ENCODE measurements at places on chromosomes 3 and 15.

GRCh38 chr3:158483701-158484235, 87.2 kb upstream of the MLF1 start:
- no peaks in the 10 kb centered on the region for H3K4me1 ChIP-seq
- H3K4me3 ChIP-seq, result no peak overlapping the region
- H3K27me3 ChIP-seq, result no peaks in the 10 kb centered on the region
- no peak for DNase-seq
- no peak overlapping the region for H3K27ac ChIP-seq

GRCh38 chr3:69602112-69602511, 137.2 kb upstream of the MITF start:
- no peak overlapping the region for H3K4me3 ChIP-seq
- no peaks in the 10 kb centered on the region for H3K36me3 ChIP-seq
- no peaks in the 10 kb centered on the region for H3K4me1 ChIP-seq
- no peaks in the 10 kb centered on the region for H3K27me3 ChIP-seq
- no peak for DNase-seq

DNA sequence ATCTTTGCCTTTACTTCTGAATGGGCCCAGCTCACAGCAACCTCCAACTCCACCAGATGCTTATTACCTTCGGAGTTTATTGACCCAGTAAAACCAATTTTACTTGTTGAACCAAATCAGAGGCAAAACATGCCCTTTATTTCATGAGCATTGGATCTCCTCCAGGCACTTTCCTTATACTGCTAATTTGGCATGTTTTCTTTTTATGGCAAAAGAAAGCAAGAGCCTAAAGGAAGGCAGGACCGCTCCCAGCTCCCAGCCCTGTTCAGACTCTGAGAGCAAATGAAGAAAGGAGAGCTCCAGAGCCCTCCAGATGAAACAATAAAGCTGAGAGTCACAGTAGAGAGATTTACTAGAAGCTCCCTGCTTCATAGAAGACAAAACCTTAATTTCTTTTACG, 81.5 kb upstream of the NR2E3 start:
- H3K27me3 ChIP-seq, result no peaks in the 10 kb centered on the region
- H3K4me1 ChIP-seq, result no peaks in the 10 kb centered on the region
- DNase-seq, result no peak
- no peak overlapping the region for H3K4me3 ChIP-seq
- H3K27ac ChIP-seq, result no peak overlapping the region
- no peaks in the 10 kb centered on the region for H3K36me3 ChIP-seq

DNA sequence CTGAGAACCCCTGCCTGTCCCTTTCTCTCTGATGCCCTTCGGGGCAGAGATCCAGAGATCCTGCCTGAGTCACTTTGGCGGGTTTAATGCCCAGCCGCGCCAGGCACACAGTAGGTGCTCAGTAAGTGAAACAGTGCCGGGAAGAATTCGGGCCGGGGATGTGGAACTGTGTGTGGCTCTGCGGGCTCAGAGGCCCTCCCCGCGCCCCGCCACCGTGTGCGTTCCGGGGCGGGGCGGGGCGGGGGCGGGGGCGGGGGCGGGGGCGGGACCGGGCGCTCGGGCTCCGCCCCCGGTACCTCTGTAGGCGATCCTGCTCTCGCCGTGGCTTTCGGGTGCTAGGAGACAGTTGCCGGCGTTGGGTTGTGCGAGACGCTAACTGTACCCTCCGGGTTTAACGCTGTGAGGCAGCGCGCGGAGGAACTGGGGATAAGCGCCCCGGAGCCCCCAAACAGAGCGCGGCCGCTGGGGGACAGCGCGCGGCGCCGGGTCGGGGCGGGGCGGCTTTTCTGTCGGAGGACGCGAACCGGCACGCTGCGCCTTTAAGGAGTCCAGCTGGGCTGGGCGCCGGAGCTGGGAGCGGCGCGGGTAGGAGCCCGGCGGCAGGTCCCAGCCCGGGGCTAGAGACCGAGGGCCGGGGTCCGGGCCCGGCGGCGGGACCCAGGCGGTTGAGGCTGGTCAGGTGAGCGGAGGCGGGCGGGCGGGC, at the start of gene ABHD6:
TSS of gene ABHD6 (plus strand) at position 555 of the 703 bp plus-strand sequence. CDS start 18,795 bp downstream, outside the sequence.
- H3K4me1 ChIP-seq, result peaks cover 4% of the 10 kb centered on the region
- no peaks in the 10 kb centered on the region for H3K27me3 ChIP-seq
- peak within 1 kb of the TSS; percentile 83 for H3K27ac ChIP-seq
- H3K36me3 ChIP-seq, result no peaks in the 10 kb centered on the region
- DNase-seq, result peak; percentile 83

DNA sequence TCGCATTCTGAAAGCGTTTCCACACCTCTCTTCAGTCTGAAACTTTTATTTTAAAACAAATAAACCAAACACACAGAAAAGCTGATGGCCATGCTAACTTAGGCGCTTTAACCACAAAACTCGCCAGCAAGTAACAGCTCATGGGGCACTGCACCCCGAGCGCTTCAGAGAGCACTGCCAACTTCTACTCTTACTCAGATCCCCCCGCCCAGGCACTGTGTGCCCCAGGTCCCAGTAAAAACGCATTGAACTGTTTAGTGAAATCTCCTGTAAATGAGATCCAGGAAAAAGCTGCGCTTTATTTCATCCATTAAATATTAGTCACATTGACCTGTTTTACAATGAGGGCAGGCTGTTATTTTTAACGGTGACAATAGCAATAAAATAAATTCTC, 99.7 kb downstream of the LRIG1 start:
- DNase-seq, result no peak
- no peaks in the 10 kb centered on the region for H3K4me1 ChIP-seq
- peaks cover 8% of the 10 kb centered on the region for H3K36me3 ChIP-seq
- H3K4me3 ChIP-seq, result no peak overlapping the region

DNA sequence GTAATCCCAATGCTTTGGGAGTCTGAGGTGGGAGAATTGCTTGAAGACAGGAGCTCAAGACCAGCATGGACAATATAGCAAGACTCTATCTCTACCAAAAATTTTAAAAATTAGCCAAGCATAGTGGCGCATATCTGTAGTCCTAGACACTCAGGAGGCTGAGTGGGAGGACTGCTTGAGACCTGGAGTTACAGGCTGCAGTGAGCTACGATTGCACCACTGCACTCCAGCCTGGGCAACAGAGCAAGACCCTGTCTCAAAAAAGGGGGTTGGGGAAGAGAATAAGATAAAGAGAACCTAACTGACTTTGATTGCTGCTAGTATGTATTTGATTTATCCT, 755 bp downstream of the CD200R1 start:
- H3K27me3 ChIP-seq, result no peaks in the 10 kb centered on the region
- H3K27ac ChIP-seq, result peak overlapping the region; percentile 39
- no peak for DNase-seq
- H3K36me3 ChIP-seq, result no peaks in the 10 kb centered on the region

- no peak for DNase-seq
- H3K27me3 ChIP-seq, result no peaks in the 10 kb centered on the region
- no peak overlapping the region for H3K4me3 ChIP-seq
- H3K27ac ChIP-seq, result no peak overlapping the region
- H3K36me3 ChIP-seq, result no peaks in the 10 kb centered on the region
- H3K4me1 ChIP-seq, result no peaks in the 10 kb centered on the region
These were observed 56.8 kb downstream of the PXYLP1 start for GRCh38 chr3:141288336-141288990.

GRCh38 chr3:23276913-23277658, 74.0 kb downstream of the UBE2E2 start:
- H3K36me3 ChIP-seq, result no peaks in the 10 kb centered on the region
- no peak for DNase-seq
- no peak overlapping the region for H3K27ac ChIP-seq
- H3K27me3 ChIP-seq, result no peaks in the 10 kb centered on the region
- H3K4me1 ChIP-seq, result no peaks in the 10 kb centered on the region
- H3K4me3 ChIP-seq, result no peak overlapping the region

GRCh38 chr3:143119974-143120715, 574 bp downstream of the CHST2 start:
- H3K27me3 ChIP-seq, result peaks cover 20% of the 10 kb centered on the region
- H3K27ac ChIP-seq, result peak overlapping the region; percentile 61
- DNase-seq, result peak; percentile 29
- H3K36me3 ChIP-seq, result no peaks in the 10 kb centered on the region
- peak overlapping the region; percentile 81 for H3K4me3 ChIP-seq
- no peaks in the 10 kb centered on the region for H3K4me1 ChIP-seq

- no peaks in the 10 kb centered on the region for H3K27me3 ChIP-seq
- no peaks in the 10 kb centered on the region for H3K36me3 ChIP-seq
- H3K4me3 ChIP-seq, result peak overlapping the region; percentile 4
- H3K4me1 ChIP-seq, result peaks cover 13% of the 10 kb centered on the region
These were observed 198.7 kb downstream of the AKAP13 start for GRCh38 chr15:85578941-85579701.

DNA sequence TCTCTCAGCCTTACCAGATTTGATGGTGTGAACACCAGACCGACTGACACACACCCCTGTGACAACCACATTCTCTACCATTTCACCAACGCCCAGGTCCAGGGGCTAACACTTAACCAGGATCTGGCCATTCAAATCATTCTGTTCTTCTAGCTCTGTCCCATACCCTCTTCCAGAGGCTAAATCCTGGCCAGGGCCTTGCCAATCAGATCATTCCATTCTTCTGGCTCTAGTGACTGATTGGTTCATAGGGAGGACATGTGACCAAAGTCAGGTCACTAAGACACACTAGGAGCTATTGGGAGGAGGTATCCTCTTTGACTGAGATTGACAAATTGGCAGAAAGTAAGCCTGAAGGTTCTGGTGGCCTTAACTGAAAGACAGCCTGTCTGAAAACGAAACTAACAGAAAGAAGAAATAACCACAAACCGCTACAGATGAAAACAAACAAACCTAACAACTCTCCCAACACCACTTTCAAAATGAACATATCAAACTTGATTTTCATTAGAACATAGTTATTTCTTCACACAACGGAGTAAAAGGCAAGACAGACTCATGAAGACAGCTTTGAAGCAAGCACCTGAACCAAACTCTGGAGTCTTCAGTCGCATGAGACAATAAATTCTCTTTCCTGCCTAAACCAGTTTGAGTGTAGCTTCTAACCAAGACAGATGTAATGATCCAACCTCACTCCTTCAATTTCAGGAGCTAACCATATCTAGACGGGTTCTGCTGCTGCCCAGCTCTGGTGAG, 68.5 kb downstream of the TRANK1 start:
- DNase-seq, result no peak
- H3K4me1 ChIP-seq, result no peaks in the 10 kb centered on the region
- H3K27ac ChIP-seq, result peak overlapping the region; percentile 17
- H3K4me3 ChIP-seq, result no peak overlapping the region
- H3K36me3 ChIP-seq, result no peaks in the 10 kb centered on the region
- H3K27me3 ChIP-seq, result no peaks in the 10 kb centered on the region

DNA sequence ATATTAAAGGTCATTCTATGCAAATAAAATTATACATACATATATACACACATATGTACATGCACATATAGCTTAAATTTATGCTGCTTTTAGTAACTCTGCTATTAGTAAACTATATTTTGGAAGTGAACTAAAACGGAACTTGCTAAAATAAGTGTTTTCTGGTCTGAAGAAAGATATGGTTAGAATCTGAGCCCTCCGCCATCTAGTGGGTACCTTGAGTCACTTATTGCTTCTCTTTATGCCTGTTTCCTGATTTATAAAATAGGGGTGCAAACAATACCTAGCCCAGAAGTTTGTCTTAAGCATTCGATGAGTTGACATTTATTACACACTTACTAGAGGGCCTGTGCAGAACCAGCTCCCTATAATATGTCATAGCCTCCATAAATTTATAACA, 255.7 kb downstream of the CNTN6 start:
- H3K27me3 ChIP-seq, result no peaks in the 10 kb centered on the region
- DNase-seq, result no peak
- H3K4me1 ChIP-seq, result no peaks in the 10 kb centered on the region
- no peaks in the 10 kb centered on the region for H3K36me3 ChIP-seq
- no peak overlapping the region for H3K27ac ChIP-seq

DNA sequence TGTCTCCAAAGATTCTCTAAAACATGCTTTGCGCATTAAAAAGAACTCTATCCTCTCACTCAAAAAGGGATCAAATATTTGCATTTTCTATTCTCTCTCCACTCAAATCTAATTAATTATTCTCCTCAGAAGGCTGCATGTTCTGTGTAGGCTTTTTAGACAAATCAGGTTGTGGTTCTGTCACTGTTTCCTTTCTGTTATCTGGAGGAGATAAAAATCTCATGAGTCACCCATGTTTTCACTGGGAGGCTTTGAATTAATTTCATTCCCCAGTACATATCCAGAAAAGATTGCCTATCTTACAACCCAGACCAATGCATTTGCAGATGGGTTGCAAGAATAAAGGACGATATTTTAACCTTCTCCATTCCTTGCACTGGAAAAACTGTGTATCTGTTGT, 446.5 kb downstream of the GRM7 start:
- no peak overlapping the region for H3K4me3 ChIP-seq
- no peaks in the 10 kb centered on the region for H3K4me1 ChIP-seq
- H3K36me3 ChIP-seq, result no peaks in the 10 kb centered on the region
- H3K27ac ChIP-seq, result no peak overlapping the region

- H3K4me1 ChIP-seq, result no peaks in the 10 kb centered on the region
- DNase-seq, result no peak
- H3K36me3 ChIP-seq, result no peaks in the 10 kb centered on the region
- peak overlapping the region; percentile 69 for H3K27ac ChIP-seq
These were observed 2.7 kb downstream of the RFTN1 start for GRCh38 chr3:16510620-16511319.

DNA sequence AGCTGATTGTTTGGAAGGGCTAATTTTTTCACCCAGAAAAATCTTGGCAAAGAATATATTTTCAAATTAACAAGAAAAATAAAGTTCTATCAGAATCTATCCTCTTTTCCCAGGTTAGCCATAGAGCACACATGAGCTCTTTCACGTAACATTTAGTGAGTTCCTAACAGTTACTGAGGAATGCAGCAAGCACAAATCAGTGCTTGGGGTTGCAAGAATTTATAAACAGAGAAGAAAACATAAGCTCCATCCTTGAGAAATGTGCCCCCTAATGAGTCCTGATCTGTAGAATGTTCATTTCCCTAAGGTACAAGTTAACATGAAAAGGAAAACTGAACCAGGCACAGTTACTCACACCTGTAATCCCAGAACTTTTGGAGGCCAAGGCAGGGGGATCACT, 13.9 kb downstream of the EOGT start:
- H3K27me3 ChIP-seq, result no peaks in the 10 kb centered on the region
- H3K4me1 ChIP-seq, result no peaks in the 10 kb centered on the region
- no peak overlapping the region for H3K4me3 ChIP-seq
- DNase-seq, result no peak

DNA sequence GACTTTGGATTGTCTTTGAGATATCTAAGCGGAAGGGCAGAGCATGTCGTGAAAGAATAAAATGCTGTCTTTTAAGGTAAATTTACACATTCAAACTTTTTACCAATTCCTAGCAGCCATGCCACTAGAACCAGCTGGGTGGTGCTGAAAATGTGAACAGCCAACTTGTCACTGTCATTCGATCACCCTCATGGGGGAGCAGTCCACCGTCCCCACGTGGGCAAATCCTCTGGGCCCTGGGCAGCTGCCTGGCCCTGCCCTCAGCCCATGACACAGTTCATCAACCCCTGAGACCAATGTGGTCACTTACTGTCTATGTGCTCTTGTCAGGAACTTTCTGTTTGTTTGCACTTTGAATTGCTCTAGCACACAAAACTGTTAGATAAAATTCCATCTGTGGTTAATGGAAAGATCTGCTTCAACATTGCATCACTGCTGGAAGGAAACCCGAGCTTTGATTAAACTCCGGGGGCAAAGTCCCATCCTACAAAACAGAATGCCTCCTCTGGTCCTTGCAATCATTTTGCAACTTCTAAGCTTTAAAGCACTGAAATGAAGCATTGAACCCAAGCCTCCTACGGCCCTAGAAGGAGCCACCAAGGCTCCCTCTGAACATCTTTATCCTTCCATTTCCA, 50.1 kb downstream of the PCSK6 start:
- H3K27ac ChIP-seq, result peak overlapping the region; percentile 6
- no peaks in the 10 kb centered on the region for H3K36me3 ChIP-seq
- H3K27me3 ChIP-seq, result no peaks in the 10 kb centered on the region
